ENCODE measurements at places on chromosomes 11 and 22. TPM values are rescaled to one million over a fixed set of nuclear protein-coding genes. Genes with fewer than 3 reads are reported as not detected.
A peak's percentile ranks its signal among the peaks of the same experiment; 100 is the strongest.

DNA sequence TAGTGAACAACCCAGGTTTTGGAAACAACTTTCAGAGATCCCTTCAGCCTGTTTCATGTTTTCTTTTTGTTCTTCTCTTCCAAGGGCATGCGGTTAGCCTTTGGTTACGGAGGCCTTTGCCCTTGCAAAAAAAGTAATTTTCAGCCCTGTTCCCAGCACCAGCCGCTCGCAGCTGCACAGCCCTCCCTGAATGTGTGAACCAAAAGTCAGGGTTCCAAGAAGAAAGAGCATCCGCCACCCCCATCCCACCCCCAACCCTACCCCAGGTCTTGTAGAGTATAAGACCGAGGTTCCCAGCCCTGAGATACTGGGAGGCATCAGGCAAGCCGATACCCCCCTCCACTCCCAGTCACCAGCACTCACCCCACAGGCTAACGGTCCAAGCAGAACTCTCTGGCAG is 56.4 kb downstream of the IGLL1 start:
- H3K27ac ChIP-seq, result no peak overlapping the region
- H3K4me1 ChIP-seq, result peaks cover 8% of the 10 kb centered on the region
- H3K36me3 ChIP-seq, result no peaks in the 10 kb centered on the region
- no peak overlapping the region for H3K4me3 ChIP-seq
- no peaks in the 10 kb centered on the region for H3K27me3 ChIP-seq

DNA sequence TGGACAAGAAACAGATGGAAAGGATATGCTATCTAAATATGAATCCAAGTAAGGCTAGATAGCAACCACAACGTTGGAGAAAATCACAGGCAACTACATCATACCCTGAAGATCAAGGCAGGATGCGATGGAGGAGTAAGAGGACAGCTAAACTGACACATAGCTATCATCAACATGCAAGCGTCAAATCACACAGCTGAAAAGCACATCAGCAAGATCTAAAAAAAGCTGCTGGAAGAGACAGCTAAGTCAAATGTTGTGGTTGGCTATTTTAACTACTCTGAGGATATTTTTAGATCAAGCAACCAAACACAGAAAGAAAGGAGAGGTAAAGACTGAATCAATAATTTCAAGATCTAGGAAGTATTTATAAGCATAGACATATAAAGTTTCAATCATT is 466.9 kb downstream of the BRD1 start:
- H3K4me3 ChIP-seq, result no peak overlapping the region
- H3K36me3 ChIP-seq, result no peaks in the 10 kb centered on the region
- H3K27me3 ChIP-seq, result peaks cover 4% of the 10 kb centered on the region
- no peaks in the 10 kb centered on the region for H3K4me1 ChIP-seq
- no peak for DNase-seq

DNA sequence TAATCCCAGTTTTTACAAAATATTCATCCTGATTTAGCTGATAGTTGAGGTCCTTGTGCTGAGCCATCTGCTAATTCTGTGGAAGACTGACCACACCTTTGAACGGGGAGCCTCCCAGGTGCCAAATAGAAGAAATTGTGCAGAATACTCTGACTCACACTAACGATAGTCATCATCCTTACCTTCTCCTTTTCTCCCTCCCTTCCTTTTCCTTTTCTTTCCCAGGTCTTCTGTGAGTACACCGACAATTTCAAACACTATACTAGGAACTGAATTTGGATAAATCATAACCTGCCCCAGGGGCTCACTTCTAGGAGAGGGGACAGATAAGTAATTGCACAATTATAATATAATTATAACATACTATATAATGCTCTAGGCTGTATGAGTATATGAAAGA is 73.1 kb upstream of the CTSC start:
- no peak for DNase-seq
- no peaks in the 10 kb centered on the region for H3K27me3 ChIP-seq
- no peak overlapping the region for H3K4me3 ChIP-seq
- no peak overlapping the region for H3K27ac ChIP-seq
- H3K36me3 ChIP-seq, result no peaks in the 10 kb centered on the region

GRCh38 chr22:23751441-23751996 is 607 bp upstream of the ZNF70 start:
- peak overlapping the region; percentile 84 for H3K4me3 ChIP-seq
- H3K4me1 ChIP-seq, result no peaks in the 10 kb centered on the region
- H3K27me3 ChIP-seq, result no peaks in the 10 kb centered on the region
- H3K27ac ChIP-seq, result peak overlapping the region; percentile 80
- no peak for DNase-seq

- no peaks in the 10 kb centered on the region for H3K27me3 ChIP-seq
- no peak overlapping the region for H3K4me3 ChIP-seq
- no peaks in the 10 kb centered on the region for H3K4me1 ChIP-seq
- no peak for DNase-seq
Observed at GRCh38 chr11:126790550-126791081, 210.0 kb downstream of the KIRREL3 start.

DNA sequence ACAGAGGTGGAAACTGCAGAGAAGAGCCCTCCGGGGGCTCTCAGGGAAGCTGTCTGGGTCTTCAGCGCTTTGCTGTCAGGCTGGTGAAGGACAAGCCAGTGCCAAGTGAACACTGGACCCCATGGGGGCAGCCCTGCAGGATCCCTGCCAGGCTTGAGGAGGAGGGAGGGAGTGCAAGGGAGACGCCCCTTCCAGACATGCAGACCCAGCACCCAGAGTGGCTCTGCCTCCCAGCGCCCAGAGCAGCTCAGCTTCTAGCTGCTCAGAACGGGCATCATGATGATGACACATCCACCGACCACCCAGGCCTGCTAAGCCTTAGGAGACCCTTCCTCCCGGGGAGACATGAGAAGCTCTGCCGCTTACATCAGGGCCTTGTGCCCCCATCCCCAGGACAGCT is 39.7 kb downstream of the TBX1 start:
- H3K27ac ChIP-seq, result no peak overlapping the region
- no peaks in the 10 kb centered on the region for H3K27me3 ChIP-seq
- no peak overlapping the region for H3K4me3 ChIP-seq

DNA sequence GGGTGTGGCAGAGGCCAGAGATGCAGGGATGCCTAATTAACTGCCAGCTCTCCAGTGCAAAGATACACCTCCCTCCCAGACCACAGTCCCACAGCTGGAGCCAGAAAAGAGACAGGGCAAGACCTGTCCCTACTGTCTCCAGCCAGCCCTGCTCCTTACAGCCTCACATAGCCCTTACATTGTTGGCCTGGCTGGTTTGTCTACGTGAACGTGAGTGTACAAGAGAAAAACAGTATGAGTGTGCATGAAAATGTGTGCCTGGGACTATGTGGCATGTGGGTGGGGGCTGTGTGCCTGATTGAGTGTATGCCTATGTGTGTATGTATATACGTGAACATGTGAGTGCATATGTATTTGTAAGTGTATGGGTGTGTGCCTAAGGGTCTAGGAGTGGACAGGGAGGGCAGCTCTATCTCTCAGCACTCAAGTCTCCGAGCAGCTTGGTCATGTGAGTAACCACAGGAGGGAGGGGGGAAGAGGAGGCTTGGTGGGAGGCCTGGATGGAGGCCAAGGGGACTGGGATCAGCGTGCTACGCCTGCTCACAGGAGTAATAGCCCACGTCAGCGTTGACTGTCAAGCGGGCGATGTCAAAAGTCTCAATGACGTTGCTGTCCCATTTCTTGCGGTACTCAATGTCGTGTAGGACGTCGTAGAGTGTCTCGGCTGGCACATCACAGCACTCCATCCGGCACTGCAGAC is 6.6 kb upstream of the ARAP1 start:
- H3K36me3 ChIP-seq, result peaks cover 30% of the 10 kb centered on the region
- H3K27me3 ChIP-seq, result no peaks in the 10 kb centered on the region
- peaks cover 23% of the 10 kb centered on the region for H3K4me1 ChIP-seq
- no peak overlapping the region for H3K27ac ChIP-seq
- no peak overlapping the region for H3K4me3 ChIP-seq

- H3K27me3 ChIP-seq, result no peaks in the 10 kb centered on the region
- H3K27ac ChIP-seq, result no peak overlapping the region
- DNase-seq, result no peak
Observed at GRCh38 chr22:28116219-28116673, 197.2 kb upstream of the PITPNB start.

DNA sequence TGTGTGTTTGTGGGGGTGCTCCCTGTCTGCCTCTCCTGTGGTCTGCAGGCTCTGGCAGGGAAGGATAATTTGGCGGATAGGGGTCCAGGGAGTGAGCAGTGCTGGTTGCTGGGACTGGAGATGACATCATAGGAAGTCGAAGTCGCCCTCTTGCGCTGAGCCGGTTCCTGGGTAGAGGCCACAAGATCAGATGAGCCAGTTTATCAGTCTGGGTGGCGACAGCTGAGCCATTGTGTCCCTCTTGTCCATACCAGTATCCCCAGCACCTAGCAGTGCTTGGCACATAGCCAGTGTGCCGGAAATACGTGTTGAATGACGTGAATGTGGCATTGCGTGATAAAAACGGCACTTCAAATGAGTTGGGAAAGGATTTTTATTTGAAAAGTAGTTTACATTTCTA is 9.8 kb downstream of the APOL5 start:
- H3K4me1 ChIP-seq, result no peaks in the 10 kb centered on the region
- H3K4me3 ChIP-seq, result no peak overlapping the region
- no peak overlapping the region for H3K27ac ChIP-seq
- no peaks in the 10 kb centered on the region for H3K27me3 ChIP-seq
- H3K36me3 ChIP-seq, result no peaks in the 10 kb centered on the region
- no peak for DNase-seq

- no peaks in the 10 kb centered on the region for H3K27me3 ChIP-seq
- no peaks in the 10 kb centered on the region for H3K4me1 ChIP-seq
- no peak overlapping the region for H3K27ac ChIP-seq
- no peak for DNase-seq
Observed at GRCh38 chr11:109864151-109864661, 229.0 kb upstream of the ZC3H12C start.

GRCh38 chr11:26247340-26247739 is 84.6 kb upstream of the ANO3 start:
- H3K4me3 ChIP-seq, result no peak overlapping the region
- H3K36me3 ChIP-seq, result no peaks in the 10 kb centered on the region
- DNase-seq, result no peak
- no peaks in the 10 kb centered on the region for H3K4me1 ChIP-seq
- H3K27ac ChIP-seq, result no peak overlapping the region

DNA sequence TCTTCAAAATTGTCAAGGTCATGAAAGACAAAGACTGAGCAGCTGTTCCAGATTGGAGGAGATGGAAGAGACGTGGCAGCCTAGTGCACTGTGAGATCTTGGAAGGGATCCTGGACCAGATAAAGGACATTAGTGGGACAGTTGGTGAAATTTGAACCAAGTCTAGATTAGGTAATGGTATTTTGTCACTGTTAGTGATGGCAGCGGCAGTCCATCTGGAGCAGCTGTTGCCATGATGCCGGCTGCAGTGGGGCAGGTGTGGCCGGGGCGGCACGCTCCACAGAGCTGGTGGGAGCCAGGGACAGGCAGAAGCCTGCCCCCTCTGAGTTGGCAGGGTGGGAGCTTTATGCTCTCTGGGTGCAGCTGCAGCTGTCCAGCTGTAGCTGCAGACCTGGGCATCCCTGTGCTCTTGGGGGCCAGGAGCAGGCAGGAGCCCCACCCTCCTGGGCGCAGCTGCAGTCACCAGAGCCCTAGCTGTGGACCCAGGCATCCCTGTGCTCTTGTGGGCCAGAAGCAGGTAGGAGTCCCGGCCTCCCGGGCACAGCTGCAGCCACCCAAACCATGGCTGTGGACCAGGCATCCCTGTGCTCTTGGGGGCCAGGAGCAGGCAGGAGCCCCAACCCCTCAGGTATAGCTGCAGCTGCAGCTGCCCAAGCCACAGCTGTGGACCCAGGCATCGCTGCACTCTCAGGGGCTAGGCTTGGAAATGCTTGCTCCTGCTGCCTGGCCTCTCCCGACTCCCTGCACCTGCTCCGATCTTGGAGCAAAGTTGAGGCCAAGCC is 20.7 kb downstream of the DIXDC1 start:
- H3K27ac ChIP-seq, result no peak overlapping the region
- H3K36me3 ChIP-seq, result no peaks in the 10 kb centered on the region
- no peaks in the 10 kb centered on the region for H3K4me1 ChIP-seq
- H3K4me3 ChIP-seq, result no peak overlapping the region
- no peaks in the 10 kb centered on the region for H3K27me3 ChIP-seq

GRCh38 chr11:112581747-112582146 is 321.1 kb upstream of the PLET1 start:
- no peak for DNase-seq
- H3K36me3 ChIP-seq, result no peaks in the 10 kb centered on the region
- H3K4me3 ChIP-seq, result no peak overlapping the region
- no peaks in the 10 kb centered on the region for H3K27me3 ChIP-seq
- H3K4me1 ChIP-seq, result no peaks in the 10 kb centered on the region

DNA sequence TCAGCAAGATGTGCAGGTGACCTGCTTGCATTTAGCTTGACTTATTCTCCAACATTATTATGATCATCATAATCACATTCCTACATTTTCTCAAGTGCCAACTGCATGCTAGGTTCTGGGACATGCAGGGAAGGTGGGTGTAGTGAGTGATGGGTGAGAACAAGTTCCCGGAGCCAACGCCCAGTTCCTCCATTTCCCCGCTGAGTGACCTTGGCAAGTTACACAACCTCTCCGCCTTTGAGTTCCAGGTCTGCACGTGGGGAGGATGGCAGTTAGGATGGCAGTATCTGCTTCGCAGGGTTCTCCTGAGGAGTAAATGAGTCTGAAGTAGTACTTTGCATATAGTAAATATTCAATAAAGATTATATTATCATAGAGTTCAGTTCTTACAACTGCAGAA is 140.3 kb downstream of the GRIK4 start:
- H3K27ac ChIP-seq, result no peak overlapping the region
- H3K4me1 ChIP-seq, result no peaks in the 10 kb centered on the region
- DNase-seq, result no peak
- H3K27me3 ChIP-seq, result no peaks in the 10 kb centered on the region

GRCh38 chr11:119361056-119361787 is 14.7 kb upstream of the MFRP start:
- no peaks in the 10 kb centered on the region for H3K27me3 ChIP-seq
- H3K36me3 ChIP-seq, result peaks cover 8% of the 10 kb centered on the region
- peak overlapping the region; percentile 59 for H3K27ac ChIP-seq
- H3K4me3 ChIP-seq, result no peak overlapping the region
- peaks cover 26% of the 10 kb centered on the region for H3K4me1 ChIP-seq

DNA sequence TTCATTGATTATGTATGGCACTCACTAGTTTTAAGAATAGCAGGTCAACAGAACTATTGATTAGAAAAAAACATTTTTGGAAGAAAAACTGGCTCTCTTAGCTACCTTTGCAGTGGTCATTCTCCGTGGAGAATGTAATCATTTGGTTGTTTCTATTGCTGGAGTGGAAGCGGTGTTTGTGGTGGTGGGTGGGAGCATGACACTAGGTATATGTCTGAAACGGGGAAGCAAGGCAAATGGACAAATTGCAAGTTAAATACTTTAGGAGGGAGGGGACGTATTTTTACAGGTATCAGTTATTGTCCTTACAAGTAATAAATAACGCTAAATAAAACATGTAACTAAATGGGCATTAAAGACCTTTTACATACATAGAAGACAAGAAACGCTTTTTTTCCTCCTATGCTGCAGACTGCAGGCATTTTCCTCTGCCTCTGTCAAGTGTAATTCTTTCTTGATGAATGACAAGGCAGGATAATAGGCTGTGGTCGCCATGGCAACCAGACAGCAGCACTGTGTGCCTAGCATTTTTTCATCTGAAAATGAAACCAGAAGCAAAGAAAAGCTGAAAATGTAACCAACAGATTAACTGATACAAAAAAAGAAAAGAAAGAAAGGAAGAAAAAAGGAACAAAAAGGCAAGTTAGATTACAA is 46.2 kb downstream of the BLID start:
- H3K27me3 ChIP-seq, result no peaks in the 10 kb centered on the region
- no peaks in the 10 kb centered on the region for H3K4me1 ChIP-seq
- H3K27ac ChIP-seq, result no peak overlapping the region
- no peak for DNase-seq
- no peak overlapping the region for H3K4me3 ChIP-seq

UBQLN3 gene
- 0.33 TPM for total RNA-seq

FXYD6 gene
- total RNA-seq, result 6.5 TPM

TRIM49 gene
- total RNA-seq, result not detected

CHST1 gene
- 0.23 TPM for total RNA-seq

PLEKHB1 gene
- 0.75 TPM for total RNA-seq

UCP3 gene
- 0.47 TPM for total RNA-seq

OR51S1 gene
- not detected for total RNA-seq

ESAM gene
- total RNA-seq, result 9.8 TPM

SSH3 gene
- 10.4 TPM for total RNA-seq

Measured in liver (tissue), 10 donors.